ENCODE measurements at places on chromosomes 2 and 18.

DNA sequence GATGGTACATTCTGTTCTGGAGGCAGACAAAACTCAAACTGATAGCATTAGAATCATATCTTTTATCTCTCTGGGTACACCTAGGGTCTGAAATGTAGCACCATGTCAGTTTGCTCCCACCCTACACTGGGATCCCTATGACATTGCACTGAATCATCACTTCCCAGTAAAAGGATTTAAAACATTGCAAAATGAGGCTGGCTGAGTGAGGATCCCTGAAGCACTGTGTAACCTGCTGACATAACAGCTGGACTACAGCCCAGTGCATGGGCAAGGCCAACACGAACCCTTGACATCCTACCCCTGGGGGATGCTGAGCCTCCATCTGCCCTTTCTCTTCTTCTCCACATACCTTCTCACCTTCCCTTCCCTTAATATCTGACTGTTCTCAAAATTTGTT lies 253.2 kb downstream of the TTC32 start:
- DNase-seq, result no peak

DNA sequence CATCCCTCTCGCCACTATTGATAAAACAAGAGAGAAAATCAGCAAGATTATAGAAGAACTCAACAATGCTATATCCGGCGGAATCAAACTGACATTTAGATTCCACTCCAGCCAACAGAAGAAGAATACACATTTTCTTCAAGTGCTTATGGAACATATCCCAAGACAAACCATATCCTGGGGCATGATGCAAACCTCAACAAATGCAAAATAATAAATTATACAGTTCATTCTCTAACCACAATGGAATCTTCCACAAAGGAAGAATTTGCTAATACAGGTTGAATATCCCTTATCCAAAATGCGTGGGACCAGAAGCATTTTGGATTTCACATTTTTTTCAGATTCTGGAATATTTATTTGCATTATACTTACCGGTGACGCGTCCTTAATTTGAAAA lies 51.4 kb upstream of the YPEL5 start:
- DNase-seq, result no peak

- peak; percentile 96 for DNase-seq
Measured at GRCh38 chr2:109722026-109722425, 72.1 kb upstream of the RGPD5 start.

DNA sequence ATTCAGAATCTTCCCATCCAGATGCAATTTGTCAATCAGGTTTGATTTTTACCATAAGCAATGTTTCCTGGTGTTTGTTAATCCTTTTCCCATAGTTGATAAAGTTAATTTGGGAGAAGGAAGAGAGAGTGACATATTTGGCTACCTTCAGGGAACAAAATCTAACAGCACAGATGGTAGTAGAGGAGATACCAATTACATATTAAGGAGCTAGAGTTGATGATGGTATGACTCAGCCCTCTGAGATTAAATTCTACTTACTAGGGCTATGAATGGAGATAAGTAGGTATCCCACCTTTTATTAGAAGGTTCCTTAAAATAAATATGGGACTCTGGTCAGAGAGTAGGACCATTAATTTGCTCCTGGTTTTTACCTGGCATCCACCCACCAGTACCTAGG lies 139.7 kb downstream of the EHBP1 start:
- no peak for DNase-seq

DNA sequence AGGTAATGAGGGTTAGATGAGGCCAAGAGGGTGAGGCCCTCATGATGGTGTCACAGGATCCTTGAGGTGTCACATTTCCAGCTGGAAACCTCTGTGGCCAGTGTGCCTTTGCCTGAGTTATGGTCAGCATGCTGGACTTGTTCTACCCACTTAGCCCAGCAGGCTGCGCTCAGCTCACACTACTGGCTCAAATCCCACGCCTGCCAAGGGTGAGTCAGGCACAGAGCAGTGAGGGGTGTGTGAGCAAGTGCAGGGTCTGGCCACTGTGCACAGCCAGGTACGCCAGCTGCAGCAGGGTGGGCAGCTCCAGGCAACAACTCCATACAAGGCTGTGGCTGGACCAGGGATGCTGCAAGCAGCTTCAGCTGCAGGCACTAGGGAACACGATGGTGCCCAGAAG lies 616.6 kb upstream of the FSHR start:
- no peak for DNase-seq

DNA sequence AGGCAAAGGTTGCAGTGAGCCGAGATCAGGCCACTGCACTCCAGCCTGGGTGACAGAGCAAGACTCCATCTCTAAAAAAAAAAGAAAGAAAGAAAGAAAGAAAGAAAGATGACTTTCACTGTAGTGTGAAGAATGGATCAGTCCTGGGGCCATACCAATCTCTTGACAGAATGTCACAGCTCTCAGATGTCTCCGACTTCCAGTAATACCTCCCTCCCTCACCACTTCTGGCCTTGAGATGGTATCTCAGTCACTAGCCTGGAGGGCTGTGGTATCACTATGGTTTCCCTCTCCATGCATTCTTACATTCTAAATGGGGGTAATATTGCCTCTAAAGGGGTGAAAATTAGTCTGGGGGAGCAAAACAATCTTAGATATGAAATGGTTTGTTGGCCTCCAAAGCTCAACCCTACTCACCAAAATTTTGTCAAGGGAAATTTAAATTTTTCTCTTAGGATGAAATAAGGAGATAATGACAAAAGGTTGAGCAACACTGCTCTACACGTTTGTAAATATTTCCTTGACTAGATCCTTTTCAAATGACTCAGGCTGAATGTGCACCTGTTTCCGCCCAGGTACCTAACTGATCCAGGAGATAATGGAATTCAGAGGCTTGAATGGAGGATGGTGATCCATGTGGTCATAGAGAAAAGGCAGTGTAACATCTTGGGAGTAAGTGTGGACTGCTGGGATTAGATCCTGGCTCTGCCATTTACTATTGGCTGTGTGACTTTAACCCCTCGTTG lies 19.9 kb upstream of the SPRED2 start:
- no peak for DNase-seq

- DNase-seq, result no peak
Measured at GRCh38 chr2:68431316-68431972, 35.6 kb downstream of the FBXO48 start.

DNA sequence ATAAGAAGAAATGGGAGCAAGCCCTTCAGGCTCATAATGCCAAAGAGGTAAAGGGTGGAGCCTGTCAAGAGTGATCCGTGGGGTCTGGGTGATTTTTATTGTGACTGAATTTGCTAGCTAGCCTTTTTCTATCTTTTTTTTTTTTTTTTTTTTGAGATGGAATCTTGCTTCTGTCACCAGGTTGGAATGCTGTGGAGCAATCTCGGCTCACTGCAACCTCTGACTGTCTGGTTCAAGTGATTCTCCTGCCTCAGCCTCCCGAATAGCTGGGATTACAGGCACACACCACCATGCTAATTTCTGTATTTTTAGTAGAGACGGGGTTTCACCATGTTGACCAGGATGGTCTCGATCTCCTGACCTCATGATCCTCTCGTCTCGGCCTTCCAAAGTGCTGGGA lies 29.1 kb downstream of the DRC1 start:
- DNase-seq, result no peak

GRCh38 chr2:24838541-24838940 lies 45.3 kb downstream of the CENPO start:
- no peak for DNase-seq

- no peak for DNase-seq
Measured at GRCh38 chr18:61398961-61399705, 65.9 kb downstream of the CDH20 start.

- no peak for DNase-seq
Measured at GRCh38 chr18:6313415-6313814, 101.3 kb downstream of the L3MBTL4 start.

DNA sequence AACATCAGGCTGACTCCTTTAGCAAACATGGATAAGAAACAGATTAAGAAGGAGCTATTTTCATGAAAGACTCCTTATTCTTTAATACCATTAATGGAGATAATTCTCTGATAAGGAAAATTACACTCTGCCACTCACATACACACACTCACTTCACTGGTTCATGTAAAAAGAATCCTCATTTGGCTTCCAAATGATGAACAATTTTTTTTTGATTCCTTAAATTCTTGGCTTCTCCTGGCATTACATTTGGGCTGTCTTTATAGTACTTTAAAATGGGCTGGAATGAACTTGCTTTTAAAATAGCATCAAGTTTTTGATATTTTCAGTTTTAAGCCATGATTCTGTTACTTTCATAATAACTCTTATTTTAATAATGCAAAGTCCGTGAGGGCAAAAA lies 328.6 kb downstream of the SLC8A1 start:
- no peak for DNase-seq

DNA sequence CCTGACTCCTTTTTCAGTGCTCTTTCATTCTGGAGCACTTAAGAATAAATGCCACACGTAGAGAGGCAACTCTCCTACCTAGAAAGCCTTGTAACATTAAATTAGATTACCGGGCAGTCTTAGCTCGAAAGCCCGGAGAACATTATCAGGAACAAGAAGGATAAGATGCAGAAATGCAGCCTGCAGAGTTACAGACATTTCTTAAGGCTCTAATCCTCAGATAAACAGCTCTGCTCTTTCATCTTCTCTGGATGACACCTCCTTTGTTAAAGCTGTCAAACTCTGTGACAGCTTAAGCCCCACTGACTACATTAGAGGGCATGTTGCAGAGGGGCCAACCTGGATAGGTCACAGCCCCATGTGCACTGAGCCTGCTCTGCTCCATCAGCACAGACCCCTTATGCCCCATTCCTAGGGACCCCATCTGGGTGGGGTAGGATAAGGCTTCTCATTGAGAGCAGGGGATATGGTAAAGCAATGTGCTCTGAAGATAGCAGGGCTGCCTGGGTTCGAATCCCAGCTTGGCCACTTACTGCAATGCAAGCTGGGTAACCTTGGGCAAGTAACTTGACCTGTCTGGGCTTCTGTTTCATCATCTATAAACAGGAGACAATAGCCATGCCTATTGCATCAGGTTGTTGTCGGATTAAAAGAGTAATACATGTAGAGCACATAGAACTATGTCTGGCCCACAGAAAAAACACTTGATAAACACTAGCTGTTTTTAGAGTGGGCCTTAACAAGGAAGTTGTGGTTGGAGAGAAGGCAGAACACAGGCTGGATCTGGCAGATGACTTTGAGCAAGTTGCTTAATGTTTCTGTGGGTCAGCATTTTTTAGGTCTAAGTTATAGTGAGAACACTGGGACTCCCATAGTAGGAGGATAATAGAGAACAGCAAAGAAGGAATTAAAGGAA lies 111.4 kb downstream of the THNSL2 start:
- no peak for DNase-seq

GRCh38 chr2:64863097-64863820 lies 125.9 kb upstream of the SLC1A4 start:
- no peak for DNase-seq

DNA sequence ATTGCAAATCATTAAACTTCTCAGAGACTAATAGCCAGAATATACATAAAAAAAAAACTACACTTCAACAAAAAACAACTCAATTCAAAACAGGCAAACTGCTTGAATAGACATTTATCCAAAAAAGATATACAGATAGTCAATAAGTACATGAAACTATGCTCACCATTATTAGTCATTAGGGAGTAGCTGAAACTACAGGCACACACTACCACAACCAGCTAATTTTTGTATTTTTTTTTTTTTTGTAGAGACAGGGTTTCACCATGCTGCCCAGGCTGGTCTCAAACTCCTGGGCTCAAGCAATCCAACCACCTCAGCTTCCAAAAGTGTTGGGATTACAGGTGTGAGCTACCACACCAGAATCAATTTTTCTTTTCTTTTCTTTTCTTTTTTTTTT lies 16.9 kb downstream of the RPRD1A start:
- no peak for DNase-seq

- no peak for DNase-seq
Measured at GRCh38 chr2:168565112-168565511, 109.0 kb downstream of the CERS6 start.

DNA sequence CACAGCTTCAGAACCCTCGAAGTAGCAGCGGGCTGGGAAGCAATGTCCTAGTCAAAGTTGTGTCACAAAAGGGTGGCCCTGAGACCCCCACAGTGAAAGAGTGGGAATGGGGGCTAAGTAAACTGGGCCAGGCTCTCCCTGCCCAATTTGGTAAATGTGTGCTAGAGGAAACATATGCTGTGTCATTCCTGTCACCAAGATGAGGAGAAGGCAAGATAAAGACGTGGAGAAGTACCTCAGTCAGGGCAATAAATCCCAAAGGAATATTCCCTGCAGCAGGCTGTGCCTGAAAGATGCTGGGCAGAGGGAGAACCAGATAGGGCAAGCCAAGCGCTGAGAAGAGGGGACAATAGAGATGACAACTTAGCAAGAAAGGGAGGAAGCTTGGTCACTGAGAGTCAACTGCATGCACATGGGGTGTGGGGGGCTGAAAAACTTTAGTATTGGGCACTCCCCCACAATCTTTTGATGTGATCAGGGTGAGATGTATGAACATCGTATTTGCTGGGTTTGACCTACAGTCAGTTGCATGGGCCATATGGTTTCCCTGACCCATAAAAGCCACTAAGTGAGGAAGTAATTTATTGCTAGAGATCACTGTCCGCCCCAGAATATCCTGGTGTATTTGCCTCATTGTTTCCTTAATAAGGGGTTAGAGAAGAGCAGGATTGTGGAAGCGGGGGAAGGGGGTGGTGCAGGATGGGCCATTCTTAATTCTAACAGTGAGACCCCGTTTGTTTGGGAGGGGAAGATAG lies 49.9 kb upstream of the CXCR4 start:
- DNase-seq, result no peak

GRCh38 chr18:48813321-48813720 lies 137.4 kb downstream of the SMAD7 start:
- no peak for DNase-seq

GRCh38 chr2:196935432-196935831 lies 8.9 kb upstream of the PGAP1 start:
- DNase-seq, result no peak

- no peak for DNase-seq
Measured at GRCh38 chr2:152363936-152364335, 29.0 kb downstream of the FMNL2 start.

DNA sequence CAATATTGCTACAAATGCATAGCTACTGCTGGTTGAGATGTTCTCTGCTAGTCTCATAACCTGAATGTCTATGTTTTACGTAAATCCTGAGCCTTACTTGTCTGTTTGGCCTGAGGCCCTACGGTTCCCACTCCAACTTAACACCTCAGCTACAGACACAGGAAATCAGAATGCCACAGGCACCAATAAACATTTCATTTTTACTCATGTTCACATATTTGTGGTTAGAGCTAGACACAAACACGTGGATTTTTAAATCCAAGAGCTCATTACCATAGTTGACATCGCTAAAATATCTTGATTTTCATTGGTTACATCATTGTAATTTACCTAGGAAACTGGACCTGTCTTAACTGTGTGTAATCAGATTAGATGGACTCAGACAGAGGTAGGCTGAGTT lies 263.8 kb upstream of the CDH19 start:
- no peak for DNase-seq

DNA sequence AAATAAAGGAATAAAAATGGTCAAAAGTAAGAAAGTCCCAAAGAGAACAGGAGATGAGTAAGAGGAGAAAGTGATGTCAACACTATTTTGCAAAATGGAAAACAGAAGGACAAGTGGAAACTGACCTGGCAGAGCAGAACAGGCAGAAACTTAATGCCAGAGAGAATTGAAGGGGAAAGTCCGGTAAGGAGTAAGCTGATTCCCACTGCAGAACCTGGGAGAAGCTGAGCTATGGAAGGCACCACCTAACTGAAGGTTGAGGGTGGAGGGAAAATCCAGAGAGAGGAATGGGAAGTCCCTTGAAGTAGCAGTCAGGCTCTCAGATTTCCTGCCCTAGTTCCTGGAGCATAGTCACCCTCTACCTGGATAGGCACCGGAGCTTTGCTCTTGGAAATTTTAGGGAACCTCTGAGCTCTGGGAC lies 59.8 kb downstream of the MOGAT1 start:
- DNase-seq, result no peak

- no peak for DNase-seq
Measured at GRCh38 chr18:45236676-45237075, 378.6 kb upstream of the SLC14A2 start.

Measured in DMS79 (cell line).